Stimulated activated CD4-positive, alpha-beta T cell treated with anti-CD3 and anti-CD28 coated beads, Interleukin-4, amount 100 ng/mL, for 24 hours (primary cell): ENCODE measurements at places on chromosomes 11 and 22.

DNA sequence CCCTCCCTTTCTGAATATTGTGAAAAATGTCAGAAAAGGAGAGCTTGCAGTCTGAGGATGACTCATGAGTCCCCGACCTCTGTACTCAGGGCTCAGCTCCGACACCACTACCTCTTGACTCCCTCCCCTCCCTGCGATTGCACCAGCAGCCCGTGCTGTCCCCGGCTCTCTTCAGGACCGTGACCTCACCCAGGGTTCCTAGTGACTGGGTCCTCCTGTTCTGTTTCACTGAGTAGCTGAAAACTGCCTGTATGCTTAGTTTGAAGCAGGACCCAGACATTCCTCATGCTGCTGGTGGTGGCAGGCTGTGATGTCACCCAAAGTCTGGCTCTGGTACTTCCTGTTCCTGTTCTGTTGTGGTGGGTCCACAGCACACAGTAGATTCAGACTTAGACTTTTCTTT lies 11.7 kb downstream of the PHRF1 start:
- DNase-seq: peak; percentile 70

GRCh38 chr22:38638728-38639127 lies 17.5 kb downstream of the FAM227A start:
- no peak for DNase-seq

DNA sequence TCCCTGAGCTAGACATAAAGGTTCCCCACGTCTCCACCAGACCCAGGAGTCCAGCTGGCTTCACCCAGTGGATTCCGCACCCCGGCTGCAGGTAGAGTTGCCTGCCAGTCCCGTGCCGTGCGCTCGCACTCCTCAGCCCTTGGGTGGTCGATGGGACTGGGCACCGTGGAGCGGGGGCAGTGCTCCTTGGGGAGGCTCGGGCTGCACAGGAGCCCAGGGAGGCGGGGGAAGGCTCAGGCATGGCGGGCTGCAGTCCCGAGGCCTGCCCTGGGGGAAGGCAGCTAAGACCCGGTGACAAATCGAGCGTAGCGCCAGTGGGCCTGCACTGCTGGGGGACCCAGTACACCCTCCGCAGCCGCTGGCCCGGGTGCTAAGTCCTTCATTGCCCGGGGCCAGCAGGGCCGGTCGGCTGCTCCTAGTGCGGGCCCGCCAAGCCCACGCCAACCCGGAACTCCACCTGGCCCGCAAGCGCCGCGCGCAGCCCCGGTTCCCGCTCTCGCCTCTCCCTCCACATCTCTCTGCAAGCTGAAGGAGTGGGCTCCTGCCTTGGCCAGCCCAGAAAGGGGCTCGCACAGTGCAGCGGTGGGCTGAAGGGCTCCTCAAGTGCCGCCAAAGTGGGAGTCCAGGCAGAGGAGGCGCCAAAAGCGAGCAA lies 9.5 kb upstream of the TREH start:
- DNase-seq: no peak

DNA sequence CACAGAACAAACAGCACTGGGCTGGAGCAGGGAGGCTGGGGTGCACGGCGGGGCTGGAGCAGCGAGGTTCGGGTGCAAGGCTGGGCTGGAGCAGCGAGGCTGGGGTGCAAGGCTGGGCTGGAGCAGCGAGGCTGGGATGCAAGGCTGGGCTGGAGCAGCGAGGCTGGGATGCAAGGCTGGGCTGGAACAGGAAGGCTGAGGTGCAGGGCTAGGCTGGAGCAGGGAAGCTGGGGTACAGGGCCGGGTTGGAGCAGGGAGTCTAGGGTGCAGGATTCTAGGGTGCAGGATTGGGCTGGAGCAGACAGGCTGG lies 198.5 kb downstream of the BRD1 start:
- no peak for DNase-seq

DNA sequence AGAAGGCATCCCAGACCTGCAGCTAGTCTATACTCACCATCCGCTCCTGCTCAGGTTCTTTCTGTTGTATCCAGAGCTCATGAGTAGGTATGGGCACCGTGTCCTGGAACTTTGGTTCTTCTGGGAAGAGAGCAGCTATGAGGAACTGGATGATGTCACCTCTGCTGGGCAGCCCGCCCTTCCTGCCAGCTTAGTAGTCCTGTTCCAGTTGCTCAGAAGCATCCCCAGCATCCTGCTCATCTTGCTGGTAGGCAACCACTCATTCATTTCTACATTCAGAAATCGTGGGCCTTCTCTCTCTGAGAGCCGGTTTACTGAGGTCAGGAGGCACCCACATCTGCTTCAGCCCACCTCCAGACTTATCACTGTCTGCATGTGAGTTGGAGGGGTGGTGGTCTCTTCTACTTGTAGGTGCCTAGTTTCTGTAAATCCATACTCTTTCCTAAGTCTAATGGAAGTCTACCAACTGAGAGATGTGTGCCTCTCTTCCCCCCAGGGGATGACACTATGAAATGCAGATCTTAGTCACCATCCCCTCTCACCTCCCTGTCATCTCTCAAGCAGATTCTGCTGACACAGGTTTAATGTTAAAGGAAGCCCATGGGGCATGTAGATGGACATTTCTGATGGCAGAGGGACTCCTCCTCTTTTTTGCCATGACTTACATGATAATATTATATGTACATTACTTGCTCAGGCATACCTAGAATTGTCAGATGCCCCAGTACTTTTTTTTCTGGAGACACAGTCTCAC lies 29.6 kb upstream of the CCDC134 start:
- DNase-seq: no peak

GRCh38 chr22:44409974-44410316 lies 88.1 kb downstream of the RTL6 start:
- DNase-seq: no peak
